Fibroblast of mammary gland (primary cell): ENCODE measurements at places on chromosomes 4 and X.

- DNase-seq, result peak; percentile 82
Observed at GRCh38 chr4:52059372-52059771, 8.3 kb downstream of the SPATA18 start.

DNA sequence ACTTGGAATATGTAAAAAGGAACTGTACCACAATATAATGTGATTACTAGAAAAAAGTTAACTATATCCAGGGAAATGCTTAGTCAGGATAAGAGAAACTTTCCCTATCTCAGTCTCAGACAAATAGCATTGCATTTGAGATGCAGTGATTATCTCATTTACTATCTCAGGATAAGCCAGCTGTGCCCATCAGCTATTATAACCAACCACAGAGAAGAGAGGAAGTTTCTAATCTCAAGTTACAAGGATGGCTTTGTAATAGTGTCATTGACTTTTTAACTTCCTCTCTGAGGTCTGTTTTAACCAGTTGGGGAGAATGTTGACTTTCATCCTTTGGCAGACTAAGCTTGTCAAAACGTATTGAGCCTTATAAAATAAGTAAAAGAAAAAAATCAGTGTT lies 56.5 kb downstream of the SNX25 start:
- peak; percentile 55 for DNase-seq

GRCh38 chr4:150251752-150252190 lies 173.5 kb downstream of the DCLK2 start:
- DNase-seq, result no peak

DNA sequence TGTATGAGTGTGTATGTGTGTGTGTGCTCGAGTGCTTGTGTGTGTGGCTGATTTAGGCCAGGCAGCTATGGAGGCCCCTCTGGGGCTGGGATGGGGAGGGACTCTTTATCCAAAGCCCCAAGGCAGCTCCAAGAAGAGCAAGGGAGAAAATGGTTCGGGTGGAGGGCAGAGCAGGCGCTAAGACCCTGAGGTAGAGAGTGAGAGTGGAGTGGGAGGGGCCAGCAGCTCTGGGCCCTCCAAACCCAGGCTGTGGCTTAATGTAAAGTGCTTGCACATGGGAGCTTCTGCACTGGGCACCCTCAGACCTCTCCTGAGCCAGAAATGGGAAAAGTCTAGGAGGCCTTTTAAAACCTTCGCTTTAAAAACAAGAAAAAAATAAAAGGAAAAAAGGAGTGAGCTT lies 233.5 kb upstream of the PSAPL1 start:
- no peak for DNase-seq

DNA sequence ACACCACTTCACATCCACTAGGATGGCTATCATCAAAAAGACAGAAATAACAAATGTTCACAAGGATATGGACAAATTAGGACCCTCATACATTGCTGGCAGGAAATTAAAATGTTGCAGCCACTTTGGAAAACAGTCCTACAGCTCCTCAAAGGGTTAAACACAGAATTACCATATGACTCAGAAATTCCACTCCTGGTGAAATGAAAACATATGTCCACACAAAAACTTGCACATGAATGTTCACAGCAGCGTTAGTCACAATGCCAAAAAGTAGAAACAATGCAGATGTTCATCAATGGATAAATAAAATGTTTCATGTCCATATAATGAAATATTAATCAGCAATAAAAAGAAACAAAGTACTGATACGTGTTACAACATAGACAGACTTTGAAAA lies 15.1 kb downstream of the S100G start:
- peak; percentile 80 for DNase-seq

GRCh38 chr4:57151481-57151880 lies 41.3 kb upstream of the IGFBP7 start:
- no peak for DNase-seq

GRCh38 chr4:4859325-4859798 lies at the start of gene MSX1:
Gene MSX1 (plus strand): TSS chr4:4859665. CDS start chr4:4859900, 235 bp downstream.
- DNase-seq, result peak; percentile 73

DNA sequence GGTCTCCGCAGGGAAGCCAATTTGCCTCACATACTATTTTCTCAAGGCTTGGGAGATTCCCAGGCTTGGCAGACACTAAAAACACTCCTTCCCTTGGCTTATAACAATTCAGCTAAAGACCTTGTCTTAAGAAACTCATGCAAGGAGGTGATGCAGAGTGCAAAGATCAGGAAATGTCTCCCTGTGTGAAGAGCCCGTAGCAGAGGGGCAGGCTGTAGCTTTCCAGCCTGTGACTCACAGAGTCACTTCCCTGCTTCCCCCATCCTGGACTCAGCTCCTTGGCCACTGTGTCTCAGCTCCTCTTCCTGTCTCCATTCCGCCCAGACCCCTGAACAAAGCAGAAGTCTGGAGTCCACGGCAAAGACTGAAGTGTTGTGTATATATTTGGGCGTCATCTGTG lies 56.1 kb downstream of the KDR start:
- DNase-seq, result peak; percentile 33
